ENCODE measurements at places on chromosomes 13 and 19.
A peak's percentile ranks its signal among the peaks of the same experiment; 100 is the strongest.

GRCh38 chr13:94268661-94269060 is 210.8 kb downstream of the DCT start:
- DNase-seq, result peak; percentile 53

GRCh38 chr19:19652482-19653295 is 9.2 kb upstream of the GMIP start:
- DNase-seq, result no peak

DNA sequence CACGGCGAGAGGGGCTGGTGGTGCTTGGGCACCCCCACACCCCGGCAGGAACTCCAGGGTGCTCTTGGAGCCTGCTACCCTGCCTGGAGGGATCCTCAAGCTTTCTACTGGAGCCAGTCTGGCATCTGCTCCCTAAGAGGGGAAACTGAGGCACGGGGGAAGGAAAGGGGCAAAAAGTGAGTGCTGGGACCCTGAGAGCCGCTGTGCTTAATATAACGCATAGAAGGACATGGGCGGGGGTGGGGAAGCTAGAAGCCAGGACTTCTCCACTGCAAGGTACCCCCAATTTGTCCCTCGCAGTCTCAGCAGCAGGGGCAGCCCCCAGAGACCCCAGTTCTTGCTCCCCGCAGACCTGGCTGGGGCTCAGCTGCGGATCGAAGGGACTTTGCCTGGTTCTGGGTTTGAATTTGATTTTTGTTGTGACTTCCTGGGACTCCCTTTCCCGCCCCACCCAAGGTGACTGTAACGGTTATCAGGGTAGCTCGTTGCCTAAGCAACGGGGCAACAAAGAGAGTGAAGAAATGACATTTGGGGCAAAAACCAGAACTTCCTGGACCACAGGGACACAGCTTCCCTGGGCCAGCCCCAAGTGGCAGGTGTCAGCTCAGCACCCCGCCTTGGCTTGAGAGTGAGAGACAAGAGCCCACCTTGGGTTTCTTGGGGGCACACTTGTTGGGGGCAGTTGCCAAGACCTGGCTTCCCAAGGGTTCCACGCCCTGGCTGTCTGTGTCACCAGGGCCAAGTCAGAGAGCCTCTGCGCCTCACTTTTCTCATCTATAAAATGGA is 638 bp downstream of the ADGRE5 start:
- peak; percentile 20 for DNase-seq

GRCh38 chr19:35168196-35168595 is 13.7 kb downstream of the FXYD5 start:
- no peak for DNase-seq

DNA sequence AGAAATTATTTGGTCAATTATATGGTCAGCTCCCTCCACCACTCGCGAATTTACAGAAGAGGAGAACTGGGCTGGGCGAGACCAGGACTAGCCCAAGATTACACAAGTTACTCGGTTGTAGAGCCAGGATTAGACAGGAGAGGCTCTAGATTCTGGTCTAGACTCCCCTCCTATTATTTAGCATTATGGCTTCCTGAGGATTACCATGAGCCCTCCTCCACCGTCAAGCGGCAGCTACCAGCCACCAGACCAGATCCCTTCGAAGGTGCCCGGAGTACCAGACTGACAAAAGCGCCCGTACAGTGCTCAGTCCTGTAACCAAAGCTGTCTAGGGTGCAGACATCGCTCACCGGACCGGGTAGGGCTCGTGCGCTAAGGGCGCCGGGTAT is 497 bp upstream of the MLNR start:
- no peak for DNase-seq

Measured in HCEC 1CT (cell line).